ENCODE measurements at places on chromosomes 6 and 20.

DNA sequence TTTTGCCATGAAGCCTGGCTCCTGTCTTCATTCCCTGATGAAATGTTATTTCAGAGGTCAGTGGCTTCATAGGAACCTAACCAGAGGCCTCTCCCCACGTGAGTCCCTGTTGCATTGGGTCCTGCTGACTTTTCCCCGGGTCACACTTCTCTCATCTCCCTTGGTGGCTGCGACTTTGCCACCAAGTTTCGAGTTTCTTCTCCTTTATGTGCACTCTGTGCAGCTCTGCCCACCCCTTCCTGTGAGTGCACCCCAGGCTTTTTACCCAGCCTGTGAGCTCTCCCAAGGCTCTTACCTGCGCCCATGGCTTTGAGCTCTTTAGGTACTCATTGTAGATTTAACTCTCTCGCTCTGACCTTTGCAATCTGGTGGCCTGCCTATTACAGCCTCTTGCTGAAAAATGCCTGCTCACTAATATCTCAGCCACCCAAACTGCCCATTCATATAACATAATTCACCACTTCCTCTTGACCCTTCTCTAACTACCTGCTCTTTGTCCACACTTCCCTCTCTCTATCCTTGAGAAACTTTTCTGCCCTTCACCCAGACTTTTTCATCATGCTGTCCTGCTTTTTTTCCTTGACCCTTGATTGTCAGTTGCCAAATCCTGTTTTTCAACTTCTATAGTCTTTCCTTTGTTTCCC lies 105.9 kb downstream of the SASH1 start:
- no peak for DNase-seq

DNA sequence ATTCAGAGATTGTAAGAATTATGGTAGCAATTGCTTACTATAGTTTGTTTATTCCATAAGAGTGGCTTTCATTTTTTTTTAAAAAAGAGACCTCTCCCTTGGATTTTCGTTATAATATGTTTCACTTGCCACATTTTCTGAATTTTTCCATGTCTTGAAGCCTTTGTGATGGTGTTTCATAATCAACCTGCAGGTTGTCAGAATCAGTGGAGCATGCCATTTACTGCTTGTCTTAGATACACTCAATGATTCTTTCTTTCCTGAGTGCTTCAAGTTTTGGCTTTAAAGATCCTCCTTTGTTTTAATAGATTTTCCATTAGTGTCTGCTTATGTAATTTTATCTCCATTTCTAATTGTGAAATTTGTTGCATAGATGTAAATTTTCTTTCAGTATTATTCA lies 31.2 kb downstream of the KCNQ5 start:
- DNase-seq: no peak

GRCh38 chr6:101445527-101445926 lies 52.0 kb downstream of the GRIK2 start:
- DNase-seq: no peak

DNA sequence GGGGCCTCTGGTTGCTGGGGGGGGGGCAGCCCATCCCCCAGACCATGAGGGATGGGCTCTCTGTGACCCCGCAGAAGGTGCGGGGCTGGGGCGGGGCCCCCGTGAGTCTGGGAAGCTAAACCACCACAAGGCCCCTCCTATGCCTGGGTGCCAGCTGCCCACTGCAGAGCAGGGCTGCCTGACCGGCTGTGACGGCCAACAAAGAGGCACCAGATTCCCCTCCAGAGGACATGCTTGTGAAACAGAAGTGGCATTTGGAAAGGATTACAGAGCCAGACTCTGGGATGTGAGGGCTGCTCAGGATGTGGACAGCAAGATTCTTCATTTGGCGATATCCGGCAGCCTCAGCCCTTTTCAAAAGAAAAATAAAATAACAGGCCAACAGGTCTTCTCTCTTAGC lies 16.5 kb upstream of the NTSR1 start:
- no peak for DNase-seq

DNA sequence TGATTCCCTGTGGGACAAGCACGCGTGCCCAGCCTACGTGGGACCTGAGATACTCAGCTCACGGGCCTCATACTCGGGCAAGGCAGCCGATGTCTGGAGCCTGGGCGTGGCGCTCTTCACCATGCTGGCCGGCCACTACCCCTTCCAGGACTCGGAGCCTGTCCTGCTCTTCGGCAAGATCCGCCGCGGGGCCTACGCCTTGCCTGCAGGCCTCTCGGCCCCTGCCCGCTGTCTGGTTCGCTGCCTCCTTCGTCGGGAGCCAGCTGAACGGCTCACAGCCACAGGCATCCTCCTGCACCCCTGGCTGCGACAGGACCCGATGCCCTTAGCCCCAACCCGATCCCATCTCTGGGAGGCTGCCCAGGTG lies 11.9 kb upstream of the RBCK1 start:
- no peak for DNase-seq

GRCh38 chr6:34243901-34244884 lies 4.6 kb downstream of the SMIM29 start:
- peak; percentile 67 for DNase-seq

GRCh38 chr6:101393251-101393828 lies at the start of gene GRIK2:
TSS of gene GRIK2 (plus strand) at chr6:101393708.
- no peak for DNase-seq

DNA sequence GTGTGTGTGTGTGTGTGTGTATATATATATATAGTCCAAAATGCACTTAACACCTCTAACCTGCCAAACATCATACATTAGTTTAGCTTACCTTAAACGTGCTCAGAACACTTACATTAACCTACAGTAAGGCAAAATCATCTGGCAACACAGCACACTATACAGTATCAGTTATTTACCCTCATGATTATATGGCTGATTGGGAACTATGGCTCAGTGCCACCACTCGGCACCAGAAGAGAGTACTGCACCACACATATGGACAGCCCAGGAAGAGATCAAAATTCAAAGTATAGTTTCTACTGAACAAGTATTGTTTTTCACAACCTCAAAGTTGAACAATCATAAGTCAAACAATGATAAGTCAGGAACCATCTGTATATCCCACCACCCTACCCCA lies 59.8 kb downstream of the FAXC start:
- DNase-seq: no peak

GRCh38 chr6:12963567-12963966 lies 247.0 kb downstream of the PHACTR1 start:
- no peak for DNase-seq

- DNase-seq: no peak
These were observed 563.1 kb upstream of the JARID2 start for GRCh38 chr6:14682812-14683211.

GRCh38 chr6:829656-830055 lies 136.7 kb upstream of the EXOC2 start:
- DNase-seq: no peak

DNA sequence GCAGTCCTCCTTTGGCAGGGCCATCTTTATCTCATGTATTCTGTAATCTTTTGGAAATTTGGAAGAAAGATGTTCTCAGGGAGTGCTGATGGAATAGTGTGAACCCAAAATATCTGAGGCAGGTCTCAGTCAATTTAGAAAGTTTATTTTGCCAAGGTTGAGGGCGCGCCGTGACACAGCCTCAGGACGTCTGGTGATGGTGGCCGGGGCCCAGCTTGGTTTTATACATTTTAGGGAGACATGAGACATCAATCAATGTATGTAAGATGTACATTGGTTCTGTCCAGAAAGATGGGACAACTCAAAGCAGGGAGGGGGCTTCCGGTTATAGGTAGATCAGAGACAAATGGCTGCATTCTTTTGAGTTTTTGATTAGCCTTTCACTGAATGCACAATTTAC lies 89.8 kb downstream of the ERMARD start:
- DNase-seq: no peak

GRCh38 chr6:34235307-34236130 lies 1.2 kb upstream of the HMGA1 start:
- peak; percentile 74 for DNase-seq

DNA sequence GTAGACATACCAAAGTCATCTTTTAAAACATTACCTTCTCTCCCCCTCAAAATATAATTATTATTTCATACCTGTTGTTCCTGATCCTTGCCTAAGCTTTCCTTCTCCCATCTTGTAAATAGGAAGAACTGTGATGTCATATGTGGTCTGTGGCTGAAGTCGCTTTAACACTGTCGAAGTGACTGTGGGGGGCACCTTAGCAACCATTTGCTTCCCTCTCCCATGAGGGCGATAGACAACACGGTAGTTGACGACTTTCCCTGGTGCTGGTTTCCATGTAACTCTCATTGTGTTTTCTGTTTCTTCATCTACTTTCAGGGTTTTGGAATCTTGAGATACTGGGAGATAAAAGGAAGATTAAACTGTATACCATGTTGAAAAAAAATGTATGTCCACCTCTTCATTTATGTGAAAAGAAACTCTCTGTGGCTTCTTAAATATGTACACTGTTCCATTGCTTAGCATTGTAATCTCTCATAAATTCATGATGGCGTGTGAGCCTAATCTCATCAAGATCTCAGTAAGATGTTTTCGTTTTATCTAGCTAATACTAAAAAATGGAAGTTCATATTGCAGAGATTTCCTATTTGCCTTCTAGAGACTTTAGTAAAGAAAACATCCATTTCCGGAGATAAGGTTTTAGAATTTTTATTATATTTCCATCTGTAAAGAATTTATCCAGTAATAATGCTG lies 49.5 kb downstream of the COL12A1 start:
- DNase-seq: no peak

- no peak for DNase-seq
These were observed 12.9 kb downstream of the ANKS1A start for GRCh38 chr6:34901930-34902329.
